ENCODE measurements at places on chromosomes 5 and 9.

DNA sequence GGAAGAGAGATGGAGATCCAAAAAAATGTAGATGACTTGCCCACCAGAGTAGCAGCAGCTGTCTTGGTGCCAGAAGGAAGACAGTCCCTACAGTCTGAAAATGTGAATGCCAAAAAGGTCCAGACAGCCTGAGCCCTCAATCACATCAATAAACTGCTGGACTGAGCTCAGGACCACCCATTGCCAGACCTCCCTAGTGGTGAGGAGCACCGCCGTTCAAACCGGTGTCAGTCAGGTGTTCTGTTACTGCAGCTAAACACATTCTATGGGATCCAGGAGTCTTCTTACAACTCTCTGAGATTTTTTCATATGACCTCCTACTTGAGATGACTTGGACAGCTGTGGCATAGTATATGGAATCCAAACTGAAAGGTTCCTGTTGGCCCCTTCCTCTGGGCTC, 32.0 kb upstream of the OTP start:
- DNase-seq = no peak

- no peak for DNase-seq
These were observed 227.5 kb upstream of the ACTBL2 start for GRCh38 chr5:57710126-57710525.

DNA sequence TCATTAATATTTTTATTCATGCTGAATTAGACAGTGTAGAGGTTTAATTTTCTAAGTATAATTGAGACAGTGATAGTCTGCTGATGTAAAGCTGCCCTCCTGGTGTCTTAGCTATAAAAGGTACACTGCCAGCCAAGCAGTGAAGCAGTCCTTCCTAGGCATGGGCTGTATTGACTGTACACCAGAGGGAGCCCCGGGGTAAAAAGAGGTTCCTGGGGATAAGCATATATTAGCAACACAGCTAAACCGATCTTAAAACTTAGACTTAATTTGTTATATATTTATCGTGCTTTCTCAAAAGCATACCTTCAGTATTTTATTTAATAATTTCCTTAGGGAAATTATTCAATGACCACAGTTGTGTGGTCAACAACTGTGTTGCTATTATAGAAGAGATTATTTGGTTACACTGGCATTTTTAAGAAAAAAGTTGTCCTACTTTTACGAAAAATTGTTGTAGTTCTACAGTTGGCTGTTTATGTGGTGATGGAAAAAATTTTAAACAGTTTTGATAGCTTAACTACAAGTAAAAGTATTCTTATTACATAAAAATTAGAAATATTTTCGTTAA, 68.8 kb downstream of the ELL2 start:
- peak; percentile 48 for DNase-seq

- no peak for DNase-seq
These were observed 136.9 kb downstream of the SIL1 start for GRCh38 chr5:139061274-139061673.

DNA sequence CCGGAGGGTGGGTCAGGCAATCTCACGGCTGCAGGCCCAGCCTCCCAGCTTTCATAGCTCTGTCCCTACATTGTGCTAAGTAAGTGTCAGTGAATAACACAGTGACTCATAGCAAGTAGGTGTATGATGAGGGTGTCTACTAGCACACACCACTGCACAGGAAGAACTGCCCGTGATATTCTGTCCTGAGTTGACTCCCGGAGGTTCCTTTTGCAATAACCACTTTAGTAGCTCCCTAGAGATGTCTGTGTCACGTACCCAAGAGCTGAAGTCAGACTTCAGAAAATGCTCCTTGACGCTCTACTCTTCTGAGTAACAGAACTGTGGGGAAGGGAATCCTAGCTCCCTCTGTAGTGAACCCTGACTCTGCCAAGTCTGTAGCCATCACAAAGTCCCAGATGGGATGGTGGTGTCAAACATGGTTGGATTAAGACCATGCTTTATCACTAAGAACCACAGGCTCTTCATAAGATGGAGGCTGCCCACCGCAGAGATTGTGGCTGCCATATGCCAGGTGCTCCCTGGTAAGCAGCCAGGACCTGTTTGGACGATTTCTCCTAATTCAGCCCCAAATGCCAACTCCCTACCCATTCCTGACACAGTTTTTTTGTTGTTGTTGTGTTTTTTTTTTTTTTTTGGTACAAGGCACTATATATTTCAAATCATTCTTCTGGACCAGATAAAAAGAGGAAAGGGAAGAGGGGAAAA, 352.6 kb upstream of the PANK3 start:
- DNase-seq = no peak

GRCh38 chr9:70293214-70293613, 34.4 kb downstream of the SMC5 start:
- DNase-seq = no peak

DNA sequence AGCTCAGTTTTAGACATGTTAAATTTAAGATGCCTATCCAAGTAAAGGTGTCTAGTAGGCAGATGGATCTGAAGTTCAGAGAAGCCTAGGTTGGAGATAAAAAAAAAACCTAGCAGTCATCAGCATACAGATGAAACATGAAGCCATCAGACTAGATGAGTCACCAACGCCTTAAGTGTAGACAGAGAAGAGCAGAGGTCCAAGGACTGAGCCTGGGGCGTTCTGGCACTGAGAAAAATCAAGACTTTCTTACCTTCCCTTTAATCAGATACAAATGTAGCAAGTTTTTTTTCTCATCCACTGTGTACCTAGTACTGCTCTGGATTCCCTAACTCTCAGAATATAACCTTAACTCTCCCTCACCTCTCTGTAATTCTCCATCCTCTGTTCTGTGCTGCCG, 97.3 kb downstream of the SIL1 start:
- DNase-seq = no peak

DNA sequence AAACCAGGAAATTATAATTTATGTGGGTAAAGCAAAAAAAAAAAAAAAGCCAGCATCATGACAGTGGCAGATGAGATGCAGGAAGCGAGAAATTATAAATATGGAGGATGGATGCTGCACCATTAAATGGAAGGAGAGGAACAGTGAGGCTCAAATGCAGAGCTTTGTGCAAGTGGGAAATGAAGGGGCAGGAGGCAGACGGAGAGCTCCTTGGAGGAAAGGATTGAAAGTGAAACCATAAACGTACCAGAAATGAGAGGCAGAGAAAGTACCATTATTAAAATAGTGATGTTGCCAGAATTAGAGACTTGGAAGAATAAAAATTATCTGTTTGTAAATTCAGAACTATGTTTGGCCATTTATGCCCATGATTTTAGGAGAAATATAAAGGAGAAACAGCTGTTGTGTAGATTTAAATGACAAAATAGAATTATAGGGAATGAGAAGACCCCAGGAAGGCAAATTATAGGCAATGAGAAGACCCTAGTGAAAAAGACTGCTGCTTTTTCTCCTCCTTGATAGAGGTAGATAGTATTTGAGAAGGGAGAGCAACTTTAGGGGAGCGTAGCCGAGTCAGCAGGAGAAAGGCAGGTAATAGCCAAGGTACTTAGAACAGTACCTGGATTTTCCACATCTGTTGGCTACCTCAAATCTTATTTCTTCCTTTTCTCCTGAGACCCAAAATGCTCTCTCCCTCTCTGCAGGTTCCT, 341.0 kb upstream of the CD180 start:
- no peak for DNase-seq

Data from CD4-positive, alpha-beta T cell (primary cell).